ENCODE measurements at places on chromosomes 11 and 22.

- DNase-seq, result no peak
These were observed 235.1 kb downstream of the BUD13 start for GRCh38 chr11:116537709-116538108.

GRCh38 chr22:21840236-21840823 lies 27.1 kb downstream of the MAPK1 start:
- DNase-seq, result no peak

DNA sequence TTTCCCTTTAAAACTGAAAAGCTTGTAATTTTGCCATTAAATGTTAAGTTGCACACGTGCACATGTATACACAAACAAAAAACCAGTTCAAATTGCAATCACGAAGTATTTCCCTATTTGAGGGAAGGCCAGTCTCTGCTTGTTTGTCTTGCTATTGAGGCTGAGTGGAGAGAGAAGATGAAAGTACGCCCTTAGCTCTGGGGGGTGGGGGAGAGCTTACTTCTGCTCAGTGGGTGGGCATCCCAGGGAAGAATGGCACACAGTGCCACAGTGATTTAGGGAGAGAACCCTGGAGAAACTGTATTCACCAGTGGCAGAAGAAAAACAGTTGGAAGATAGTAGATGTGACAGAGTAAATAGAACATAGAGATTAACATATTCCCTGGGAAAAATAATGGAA lies 8.7 kb downstream of the YAP1 start:
- no peak for DNase-seq

- DNase-seq, result no peak
These were observed 20.6 kb upstream of the NDUFC2 start for GRCh38 chr11:78100261-78100660.

DNA sequence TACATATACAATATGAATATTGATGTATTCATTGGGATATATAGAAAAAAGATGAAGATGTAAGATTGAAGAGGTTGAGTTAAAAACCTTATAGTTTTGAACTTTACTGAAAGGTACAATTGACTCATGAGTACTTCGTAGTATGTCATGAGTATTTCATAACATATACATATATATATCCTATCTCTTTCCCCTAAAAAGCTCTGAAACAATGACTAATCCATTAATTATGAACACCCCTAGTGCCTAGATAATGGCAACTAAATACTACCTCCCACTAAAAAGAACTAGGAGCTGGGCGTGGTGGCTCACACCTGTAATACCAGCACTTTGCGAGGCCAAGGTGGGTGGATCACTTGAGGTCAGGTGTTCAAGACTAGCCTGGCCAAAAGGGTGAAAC lies 31.5 kb downstream of the SLC35F2 start:
- DNase-seq, result no peak
